NCI-H2029 treated with DMSO at 0.1 percent for 48 hours (cell line): ENCODE measurements at places on chromosomes 1 and 21.

DNA sequence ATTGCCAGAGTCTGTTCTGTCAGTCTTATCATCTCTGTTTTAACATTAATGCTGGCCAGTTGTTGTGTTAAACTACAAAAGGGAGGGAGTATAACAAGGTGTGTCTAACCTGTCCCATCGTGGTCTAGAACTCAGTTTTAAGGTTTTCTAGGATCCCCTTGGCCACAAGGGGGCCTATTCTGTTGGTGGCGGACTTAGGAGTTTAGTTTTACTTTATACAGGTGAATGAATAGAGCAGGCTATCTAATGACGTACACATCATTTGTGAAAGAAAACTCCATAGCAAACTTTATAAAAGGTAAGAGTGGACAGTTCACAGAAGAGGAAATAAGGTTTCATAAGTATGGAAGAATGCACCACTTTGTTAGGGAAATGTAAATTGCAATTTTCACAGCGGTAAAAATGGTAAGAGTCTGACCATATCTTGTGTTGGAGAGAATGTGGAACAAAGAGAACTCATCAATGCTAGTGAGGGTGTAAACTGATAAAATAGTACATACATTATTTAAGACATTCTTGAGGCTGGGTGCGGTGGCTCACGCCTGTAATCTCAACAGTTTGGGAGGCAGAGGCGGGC, 2.5 kb upstream of the ATF6 start:
- DNase-seq: peak; percentile 7

GRCh38 chr21:38729754-38730379, 75.9 kb upstream of the ETS2 start:
- no peak for DNase-seq

DNA sequence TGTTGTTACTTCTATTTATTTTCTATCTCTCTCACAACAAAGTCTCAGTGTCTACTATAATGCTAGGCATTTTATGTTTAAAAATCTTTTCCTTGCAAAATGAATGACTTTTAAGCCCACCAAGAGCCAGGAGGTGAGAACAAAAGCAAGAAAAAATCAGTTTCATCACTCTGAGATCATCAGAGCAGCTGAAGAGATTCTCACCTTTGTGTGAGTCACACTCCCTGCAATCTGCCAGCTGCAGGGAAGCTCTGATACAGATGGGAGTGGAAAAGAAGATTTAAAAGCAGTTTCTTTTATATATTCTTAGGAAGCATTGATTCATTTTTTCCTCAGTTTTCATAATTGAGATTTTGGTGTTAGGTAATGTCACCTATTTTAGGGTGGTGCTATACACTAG, 107.6 kb downstream of the LHX9 start:
- DNase-seq: no peak

- DNase-seq: no peak
Measured at GRCh38 chr1:24990779-24991641, 60.9 kb upstream of the RUNX3 start.

DNA sequence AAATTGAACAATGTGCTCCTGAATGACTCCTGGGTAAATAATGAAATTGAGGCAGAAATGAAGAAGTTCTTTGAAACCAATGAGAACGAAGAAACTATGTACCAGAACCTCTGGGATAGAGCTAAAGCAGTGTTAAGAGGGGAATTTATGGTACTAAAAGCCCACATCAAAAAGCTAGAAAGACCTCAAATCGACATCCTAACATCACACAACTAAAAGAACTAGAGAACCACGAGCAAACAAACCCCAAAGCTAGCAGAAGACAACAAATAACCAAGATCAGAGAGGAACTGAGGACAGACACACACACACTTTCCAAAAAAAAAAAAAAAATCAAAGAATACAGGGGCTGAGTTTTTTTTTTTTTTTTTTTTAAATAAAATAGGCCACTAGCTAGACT, 564.2 kb downstream of the SMYD3 start:
- no peak for DNase-seq

- peak; percentile 0 for DNase-seq
Measured at GRCh38 chr1:165408518-165408917, 36.4 kb downstream of the RXRG start.

DNA sequence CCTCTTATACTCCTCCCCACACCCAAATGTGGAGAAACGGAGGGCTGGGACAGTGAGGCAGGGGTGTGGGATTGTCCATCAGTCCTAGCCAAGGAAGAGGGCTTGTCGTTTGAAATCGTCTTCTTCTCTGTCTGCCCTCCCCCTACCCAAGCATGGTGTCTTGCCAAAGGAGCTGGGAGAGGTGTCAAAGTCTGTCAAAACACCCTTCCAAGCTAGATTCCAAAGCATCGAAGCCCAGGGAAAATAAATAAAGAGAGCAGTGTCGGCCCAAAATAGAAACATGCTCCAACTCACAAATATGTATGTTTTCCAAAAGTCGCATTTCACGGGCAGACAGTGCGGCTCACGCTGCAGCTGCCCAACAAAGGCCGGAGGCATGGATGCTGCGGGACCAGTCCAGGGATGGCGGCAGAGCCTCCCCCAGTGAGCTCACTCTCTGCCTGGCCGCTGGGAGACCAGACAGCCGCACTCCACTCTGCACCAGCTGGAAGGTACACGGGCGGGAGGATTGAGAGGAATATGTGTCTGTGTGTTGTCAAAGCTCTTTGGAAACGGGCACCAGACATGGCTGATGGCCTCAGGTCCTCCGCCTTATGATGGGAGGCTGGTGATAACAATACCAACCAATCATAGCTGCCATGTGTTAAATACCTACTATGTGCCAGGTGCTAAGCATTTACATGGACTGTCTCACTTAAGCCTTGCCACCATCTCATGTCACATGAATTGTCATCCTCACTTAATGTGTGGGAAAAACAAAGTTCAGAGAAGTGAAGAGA, 3.9 kb downstream of the DISP3 start:
- no peak for DNase-seq

DNA sequence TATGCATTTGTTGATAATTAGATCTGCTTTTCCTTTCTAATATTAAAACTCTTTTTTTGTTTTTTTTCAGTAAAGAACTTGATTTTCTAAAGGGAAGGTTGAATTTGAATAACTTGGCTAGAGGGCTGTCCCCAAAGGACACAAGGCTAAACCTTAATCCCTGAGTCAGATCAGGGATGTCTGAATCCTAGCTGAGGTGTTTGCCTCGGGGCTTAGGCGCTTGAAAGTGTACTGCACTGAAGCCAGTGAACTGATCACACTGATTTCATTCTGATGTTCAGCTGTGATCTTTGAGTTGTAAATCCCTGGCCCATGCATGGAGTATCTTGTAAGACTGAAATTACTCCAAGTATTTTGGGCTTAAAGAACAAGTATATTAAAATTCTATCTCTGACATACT, 42.8 kb downstream of the MTR start:
- no peak for DNase-seq

- no peak for DNase-seq
Measured at GRCh38 chr1:30823627-30823968, 66.0 kb upstream of the LAPTM5 start.

DNA sequence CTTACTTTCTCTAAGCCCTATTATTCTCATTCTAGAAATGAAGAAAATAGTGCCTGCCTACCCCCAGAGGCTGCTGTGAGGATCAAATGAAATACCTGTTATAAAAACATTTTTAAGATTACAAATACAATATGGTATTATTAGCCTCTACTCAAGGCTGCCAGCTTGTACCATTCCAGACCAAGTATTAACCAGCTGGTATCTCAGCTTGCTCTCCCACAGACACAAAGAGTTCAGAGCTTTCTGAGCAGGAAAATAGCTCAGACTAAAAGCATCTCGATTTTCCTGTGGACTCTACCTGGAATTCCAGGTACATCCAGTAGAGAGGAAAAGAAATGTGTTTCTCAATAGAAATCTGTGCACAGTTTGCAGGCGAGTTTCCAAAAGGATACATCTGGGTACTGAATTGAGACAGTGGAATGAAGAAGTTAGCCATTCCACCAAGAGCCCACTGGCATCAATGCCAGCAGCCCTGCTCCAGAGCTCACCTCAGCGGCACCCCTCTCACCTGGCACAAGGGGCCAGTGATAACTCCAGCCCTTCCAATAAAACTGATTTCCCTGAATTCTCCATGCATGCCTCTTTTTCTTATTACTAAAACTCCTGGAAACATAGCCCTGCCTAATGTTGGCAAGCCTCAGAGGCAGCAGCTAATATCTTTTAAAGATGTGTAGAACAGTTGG, 31.0 kb downstream of the TGFBR3 start:
- no peak for DNase-seq

GRCh38 chr1:77473690-77474089, 191.9 kb downstream of the AK5 start:
- DNase-seq: no peak

- no peak for DNase-seq
Measured at GRCh38 chr1:77347646-77348045, 65.8 kb downstream of the AK5 start.

- no peak for DNase-seq
Measured at GRCh38 chr1:225733254-225733653, 44.4 kb upstream of the SRP9 start.

GRCh38 chr1:73860421-73860950, 337.5 kb downstream of the LRRIQ3 start:
- no peak for DNase-seq

DNA sequence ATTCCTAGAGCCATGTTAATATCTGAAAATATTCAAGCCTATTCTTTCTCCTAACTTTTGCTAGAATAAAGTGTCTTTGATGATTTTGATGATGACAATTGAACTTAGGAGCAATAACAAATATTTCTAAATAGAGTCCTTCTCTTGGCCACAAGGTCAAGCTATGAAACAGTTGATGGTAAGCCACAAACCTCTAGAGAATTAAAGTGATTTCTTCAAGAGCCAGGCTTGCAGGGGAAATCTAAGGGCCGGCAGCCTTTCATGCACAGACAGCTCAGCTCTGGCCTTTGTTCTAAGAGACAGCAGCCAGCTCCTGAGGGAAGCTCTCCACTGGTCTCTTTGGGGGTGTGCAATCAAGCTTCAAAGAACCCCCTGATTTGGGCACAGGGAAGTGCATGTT, 59.0 kb downstream of the SUSD4 start:
- no peak for DNase-seq

DNA sequence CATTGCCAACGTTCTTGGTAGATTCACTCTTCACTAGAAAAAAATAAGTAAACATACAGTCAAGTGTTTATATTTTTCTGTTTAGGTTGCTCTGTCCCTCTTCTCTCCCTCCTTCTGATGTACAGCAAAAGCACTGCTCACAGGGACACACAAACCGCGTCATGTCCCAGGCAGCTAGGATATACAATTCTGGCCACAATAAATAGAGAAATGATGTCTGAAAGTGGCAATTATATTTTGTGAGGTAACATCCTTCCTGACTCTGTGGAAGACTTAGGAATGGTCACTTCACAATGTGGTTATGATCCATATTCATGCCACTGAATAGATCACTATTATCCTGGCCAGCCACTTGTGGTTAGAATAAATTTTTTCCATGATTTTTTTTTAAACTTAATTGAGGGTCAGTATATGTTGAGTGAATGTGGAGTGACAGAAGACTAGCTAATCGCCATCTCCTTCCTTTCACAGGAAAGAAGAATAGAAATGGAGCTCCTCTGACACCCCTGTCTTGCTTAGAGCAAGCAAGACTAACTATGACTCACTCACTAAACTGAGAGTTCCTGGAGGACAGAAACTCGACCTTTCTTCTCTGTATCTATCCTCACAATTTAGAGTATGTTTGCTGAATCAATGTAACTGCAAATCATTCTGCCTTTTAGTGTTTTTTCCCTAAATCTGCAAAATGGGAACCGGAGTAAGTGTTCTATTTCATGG, 54.0 kb downstream of the ZNHIT6 start:
- DNase-seq: no peak

DNA sequence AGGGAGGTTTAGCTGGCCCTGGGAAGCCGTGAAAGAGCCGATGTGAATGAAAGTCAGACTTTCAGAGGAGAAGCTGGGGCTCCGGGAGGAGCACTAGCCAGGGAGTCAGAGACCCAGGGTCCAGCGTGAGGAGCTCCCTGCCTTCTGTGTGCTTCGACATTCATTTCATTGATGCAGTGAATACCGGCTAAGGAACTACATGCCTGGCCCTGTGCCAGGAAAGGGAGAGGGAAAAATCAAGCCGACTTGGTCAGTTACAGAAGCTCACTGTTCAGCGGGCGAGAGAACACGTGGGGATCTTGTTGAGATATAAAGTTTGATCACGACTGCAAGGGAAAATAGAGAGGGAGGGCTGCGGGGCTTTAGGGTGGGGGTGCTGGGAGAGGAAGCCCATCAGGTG, 76.7 kb upstream of the RUNX3 start:
- no peak for DNase-seq

- DNase-seq: no peak
Measured at GRCh38 chr1:59146651-59147358, 150.1 kb upstream of the FGGY start.

GRCh38 chr1:3312898-3313575, 141.4 kb upstream of the ARHGEF16 start:
- DNase-seq: no peak

- peak; percentile 48 for DNase-seq
Measured at GRCh38 chr1:162218975-162219374, 149.5 kb downstream of the NOS1AP start.

DNA sequence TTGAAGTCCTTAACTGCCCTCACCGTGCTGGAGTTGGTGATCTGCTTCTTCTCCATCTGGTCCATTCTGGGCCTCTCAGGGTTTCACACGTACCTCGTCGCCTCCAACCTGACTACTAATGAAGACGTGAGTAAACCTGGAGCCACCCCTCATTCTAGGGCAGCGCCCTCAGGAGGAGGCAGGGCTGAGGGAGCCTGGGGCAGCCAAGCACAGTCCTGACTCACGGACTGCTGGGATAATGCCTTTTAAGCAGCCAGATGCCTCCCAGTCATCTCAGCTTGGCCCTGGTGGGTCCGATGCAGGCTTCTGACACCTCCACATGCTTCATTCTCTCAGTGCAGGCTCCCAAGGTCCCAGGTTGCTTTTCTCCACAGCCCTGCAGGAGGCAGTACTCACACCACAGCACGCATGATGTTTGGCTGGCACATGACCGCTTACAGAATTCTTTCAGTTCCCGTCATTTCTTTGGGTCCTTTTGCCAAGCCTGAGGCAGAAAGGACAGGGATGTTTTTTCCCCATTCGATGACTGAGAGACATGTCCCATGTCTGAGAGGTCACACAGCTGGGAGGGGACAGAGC, 11.8 kb upstream of the SFN start:
- no peak for DNase-seq

DNA sequence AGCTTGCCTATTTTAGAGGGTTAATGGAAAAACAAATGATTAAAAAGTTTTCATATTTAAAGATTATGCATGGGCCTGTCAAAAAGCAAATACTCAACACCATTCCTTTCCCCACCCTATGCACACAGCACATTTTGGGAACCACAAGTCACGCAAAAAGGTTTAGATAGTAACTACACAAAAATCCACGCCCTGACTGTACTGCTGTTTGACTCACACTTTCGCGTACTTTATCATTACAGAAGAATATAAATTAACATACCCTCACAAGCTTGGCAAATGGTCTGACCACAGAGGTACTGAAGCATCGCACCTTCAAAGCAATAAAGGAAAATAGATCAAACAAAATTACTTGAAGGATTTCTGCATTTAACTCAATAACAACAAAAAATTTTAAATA, 1.4 kb downstream of the ATP5PO start:
- no peak for DNase-seq
